ENCODE measurements at places on chromosomes 5 and 9. TPM values are rescaled to one million over a fixed set of nuclear protein-coding genes. Genes with fewer than 3 reads are reported as not detected.
A peak's percentile ranks its signal among the peaks of the same experiment; 100 is the strongest.

EPB41L4B gene
- 0.29 TPM for polyA plus RNA-seq

PAX5 gene
- not detected for polyA plus RNA-seq

DNA sequence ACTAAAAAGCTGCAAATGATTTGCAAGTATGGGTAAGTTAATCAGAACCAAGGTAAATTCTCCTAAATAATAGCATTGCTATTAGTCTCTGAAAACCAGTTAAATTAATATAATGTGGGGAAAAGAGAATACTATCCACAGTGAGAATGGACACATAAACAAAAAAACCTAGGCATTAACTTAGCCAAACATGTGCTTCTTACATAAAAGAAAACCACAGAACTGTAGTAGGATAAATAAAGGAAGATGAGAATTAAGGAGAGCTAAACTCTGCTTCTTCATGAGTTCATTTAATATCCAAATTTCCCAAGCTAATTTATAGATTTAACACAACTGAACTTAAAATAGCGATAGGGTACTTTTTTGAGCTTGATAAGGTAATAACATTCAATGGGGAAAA lies 31.8 kb downstream of the ABCA1 start:
- peak; percentile 53 for DNase-seq

- no peak for DNase-seq
These were observed 393.6 kb upstream of the IZUMO3 start for GRCh38 chr9:24939109-24939850.

DNA sequence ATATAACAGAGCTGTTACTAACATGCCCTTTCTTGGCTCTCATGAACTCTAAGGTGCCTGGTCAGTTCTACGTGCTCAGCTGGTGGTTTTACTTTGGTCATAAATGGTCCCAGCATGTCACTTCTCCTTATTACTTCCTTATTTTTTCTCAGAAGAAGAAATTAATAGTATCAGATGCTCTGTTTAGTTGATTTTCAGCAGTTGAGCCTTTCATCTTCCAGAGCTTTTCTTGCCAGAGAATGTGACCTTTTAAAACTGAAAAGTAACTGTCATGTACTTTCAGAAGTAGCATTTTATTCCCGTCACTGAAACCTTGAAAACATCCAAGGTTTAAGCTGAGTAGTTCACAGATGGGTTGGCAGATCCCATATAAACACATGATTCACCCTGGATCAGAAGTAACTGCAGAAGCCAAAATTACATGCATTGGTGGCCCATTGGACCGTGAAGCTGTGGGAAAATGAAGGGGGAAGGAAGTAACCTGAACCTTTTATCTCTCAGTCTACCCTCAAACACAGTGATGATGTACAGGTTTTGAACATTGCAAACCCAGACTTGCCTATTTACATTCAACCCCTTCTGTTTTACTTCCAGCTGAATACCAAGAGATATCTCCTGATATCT lies 50.5 kb downstream of the HACD4 start:
- peak; percentile 93 for DNase-seq

DNA sequence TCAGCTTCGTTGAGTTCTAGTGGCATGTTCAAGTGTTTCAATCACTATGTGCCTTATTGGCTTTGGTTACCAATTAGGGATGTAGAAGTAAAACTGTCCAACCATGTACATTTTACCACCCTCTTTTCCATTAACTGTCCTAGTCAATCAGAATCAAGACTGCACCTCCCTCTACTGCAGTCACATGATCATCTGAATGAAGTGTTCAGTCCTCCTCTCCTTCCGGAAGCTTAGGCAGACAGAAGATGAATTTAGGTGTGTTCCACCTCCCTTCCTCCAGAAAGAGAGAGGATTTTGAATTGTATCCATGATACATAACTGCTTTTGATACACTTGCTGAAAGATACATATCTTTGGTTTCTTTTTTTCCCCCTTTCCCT lies 133.7 kb downstream of the ERCC6L2 start:
- DNase-seq = no peak

GRCh38 chr9:130599625-130600024 lies 20.2 kb downstream of the FUBP3 start:
- DNase-seq = no peak

DNA sequence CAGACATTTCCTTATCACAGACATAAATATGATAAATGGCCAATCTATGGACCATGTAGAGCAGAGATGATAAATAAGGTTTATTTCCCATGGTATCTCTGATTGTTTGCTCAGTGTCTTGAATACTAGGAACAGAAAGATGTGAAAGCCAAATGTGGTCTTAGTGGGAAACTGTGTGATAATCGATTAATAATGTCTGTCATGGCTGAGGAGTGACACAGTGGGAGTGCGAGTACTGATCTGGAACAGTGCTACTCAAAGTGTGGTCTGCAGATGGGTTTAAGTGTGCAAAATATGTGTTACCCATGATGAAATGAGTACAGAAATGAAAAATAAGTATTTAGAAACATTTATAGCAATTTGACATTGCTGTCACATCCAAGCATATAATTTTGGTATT lies 92.5 kb downstream of the PTTG1 start:
- DNase-seq = no peak

Measured in IMR-90 (cell line).